ENCODE measurements at places on chromosomes 11 and 22.

DNA sequence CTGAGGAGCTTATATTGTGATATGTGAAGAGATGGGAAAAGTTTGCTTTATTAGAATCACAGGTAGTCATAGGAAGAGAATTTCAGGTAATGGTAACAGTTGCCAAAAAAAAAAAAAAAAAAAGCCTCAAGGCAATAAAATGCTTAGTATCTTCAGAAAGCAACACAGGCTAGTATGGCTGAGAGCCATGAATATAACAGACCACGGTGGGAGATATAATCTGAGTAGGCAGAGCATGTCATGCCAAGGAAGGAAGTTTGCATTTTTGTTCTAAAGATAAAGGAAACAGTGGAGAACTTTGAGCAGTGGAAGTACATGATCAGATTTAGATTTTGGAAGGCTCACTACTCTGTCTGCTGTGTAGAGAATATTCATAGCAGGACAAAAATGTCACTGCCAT is 211.4 kb downstream of the ETS1 start:
- no peak for DNase-seq

GRCh38 chr22:47322854-47323253 is 560.4 kb downstream of the TBC1D22A start:
- no peak for DNase-seq

- DNase-seq: no peak
Observed at GRCh38 chr11:27184458-27185312, 144.1 kb downstream of the BBOX1 start.

GRCh38 chr11:121671283-121672168 is 218.8 kb upstream of the SORL1-AS1 start:
- DNase-seq: no peak

DNA sequence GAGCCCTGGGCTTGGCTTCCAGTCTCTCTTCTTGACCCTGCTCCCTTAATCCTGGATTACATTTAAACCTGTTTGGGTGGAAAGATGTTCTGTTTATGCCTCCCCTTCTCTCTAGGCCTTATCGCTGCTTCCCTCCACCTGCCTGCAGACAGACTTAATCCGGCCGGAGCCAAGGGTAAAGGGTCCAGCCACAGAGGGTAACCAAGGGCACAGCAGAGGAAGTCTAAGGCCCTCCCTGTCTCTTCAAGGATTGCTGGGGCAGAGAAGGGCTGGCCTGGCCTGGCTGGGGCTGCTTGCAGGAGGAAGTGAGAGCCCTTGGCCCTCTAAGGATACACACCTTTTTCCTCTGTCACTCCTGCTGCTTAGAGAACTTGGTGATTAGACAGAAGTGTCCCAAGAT is 2.1 kb downstream of the GAL3ST3 start:
- DNase-seq: no peak

DNA sequence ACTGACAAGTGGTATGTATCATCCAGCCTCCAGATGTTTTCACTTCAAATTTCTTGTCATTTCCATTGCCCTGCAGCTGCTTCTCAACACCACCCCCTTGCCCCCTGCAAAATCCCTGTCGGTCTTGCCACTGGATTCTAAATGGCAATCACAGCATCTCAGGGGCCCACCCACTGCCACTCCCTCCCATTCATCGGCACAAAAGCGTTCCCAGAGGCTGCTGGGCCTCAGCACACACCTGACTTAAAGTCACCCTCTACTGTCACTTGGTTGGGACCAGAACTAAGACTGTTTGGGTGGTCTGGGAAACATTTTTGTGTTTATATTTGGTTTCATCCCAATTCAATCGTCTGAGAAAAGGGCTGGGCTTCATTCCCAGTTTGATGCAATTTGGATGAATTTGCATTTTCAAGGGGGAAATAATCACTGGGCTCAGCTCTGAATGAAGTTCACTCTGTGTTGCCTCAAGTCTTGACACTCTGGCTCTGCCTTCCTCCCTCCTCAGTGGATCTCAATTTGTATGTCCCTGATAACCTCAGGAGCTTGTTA is 27.1 kb downstream of the SYT13 start:
- no peak for DNase-seq

GRCh38 chr22:20130731-20131596 is 640 bp upstream of the ZDHHC8 start:
- DNase-seq: peak; percentile 74

DNA sequence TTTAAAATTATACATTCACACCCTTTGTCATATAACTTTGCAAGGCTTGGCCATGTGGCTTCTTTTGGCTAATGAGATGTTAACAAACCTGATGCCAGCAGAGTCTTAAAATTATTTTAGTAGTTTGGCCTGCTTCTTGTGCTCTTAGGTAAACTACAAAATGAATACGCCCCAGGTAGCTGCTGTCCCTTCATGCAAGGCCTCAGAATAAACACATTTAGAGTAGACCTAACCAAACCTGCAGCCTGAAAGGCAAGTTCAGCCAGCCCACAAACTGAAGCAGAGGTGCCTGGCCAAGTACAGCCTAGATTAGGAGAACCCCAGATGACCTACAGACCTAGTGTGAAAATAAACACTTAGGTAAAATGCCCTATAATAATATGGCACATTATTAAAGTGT is 50.2 kb downstream of the PHF21A start:
- no peak for DNase-seq

DNA sequence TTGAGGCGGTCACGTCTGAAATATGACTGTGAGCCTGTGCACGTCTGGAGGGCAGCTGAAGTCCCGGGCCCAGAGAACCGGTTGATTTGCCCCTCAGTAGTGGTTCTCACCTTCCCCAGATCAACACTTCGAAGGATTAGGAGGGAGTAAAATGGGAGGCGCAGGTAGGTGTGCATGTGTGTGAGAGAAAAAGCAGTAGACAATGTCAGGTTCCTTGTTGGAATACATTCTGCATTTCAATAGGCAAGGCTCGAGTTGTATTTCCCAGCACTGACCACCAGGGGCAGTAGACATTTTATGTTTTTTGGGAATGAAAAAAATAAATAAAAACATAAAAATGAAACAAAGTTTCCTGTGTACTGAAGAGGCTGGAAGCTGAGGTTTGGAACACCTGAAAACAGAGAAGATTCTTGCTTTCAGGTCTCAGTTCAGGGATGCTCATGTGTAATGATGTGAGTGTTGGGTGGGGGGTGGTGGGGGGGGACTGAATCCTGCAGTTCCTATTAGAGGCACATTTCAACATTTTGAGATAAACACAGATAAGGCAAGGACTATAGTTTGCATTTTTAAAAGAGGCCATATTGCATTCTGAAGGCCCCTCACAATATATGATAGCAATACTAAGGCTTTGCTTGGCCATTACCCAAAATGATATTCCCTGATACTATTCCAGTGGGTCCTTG is 333.9 kb downstream of the CADM1 start:
- DNase-seq: peak; percentile 38

- no peak for DNase-seq
Observed at GRCh38 chr11:69859275-69859934, 40.2 kb upstream of the FGF3 start.

- DNase-seq: no peak
Observed at GRCh38 chr11:4619514-4619913, 11.5 kb upstream of the TRIM68 start.

DNA sequence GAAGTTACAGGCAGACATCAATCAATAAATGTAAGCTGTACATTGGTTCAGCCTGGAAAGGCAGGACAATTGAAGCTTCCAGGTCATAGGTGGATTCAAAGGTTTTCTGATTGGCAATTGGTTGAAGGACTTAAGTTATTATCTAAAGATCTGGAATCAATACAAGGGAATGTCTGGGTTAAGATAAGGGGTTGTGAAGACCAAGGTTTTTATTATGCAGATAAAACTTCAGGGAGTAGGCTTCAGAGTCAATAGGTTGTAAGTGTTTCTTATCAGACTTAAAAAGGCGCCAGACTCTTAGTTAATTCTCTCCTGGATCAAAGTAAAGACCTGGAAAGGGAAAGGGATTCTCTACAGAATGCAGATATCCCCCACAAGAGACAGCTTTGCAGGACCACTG is 935.4 kb downstream of the TBC1D22A start:
- no peak for DNase-seq

DNA sequence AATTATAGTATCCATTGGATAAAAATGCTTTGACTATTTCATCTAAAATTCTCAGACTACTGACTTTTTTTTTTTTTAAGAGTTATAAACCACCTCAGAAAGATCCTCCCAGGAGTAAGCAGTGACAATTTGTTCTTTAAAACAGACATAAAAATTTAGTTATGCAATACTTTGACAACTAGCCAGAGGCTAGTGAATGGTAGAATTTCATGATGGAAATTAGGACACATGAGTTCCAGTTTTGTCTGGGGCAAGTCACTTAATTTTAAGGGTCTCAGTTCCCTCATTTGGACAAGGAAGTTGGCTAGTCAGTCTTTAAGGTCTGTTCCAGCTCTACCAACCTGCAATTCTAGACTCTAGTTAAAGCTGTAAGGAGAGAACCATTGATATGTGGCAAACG is 2.9 kb downstream of the IL18 start:
- no peak for DNase-seq

GRCh38 chr11:47550288-47551047 is 2.5 kb downstream of the CELF1 start:
- no peak for DNase-seq

DNA sequence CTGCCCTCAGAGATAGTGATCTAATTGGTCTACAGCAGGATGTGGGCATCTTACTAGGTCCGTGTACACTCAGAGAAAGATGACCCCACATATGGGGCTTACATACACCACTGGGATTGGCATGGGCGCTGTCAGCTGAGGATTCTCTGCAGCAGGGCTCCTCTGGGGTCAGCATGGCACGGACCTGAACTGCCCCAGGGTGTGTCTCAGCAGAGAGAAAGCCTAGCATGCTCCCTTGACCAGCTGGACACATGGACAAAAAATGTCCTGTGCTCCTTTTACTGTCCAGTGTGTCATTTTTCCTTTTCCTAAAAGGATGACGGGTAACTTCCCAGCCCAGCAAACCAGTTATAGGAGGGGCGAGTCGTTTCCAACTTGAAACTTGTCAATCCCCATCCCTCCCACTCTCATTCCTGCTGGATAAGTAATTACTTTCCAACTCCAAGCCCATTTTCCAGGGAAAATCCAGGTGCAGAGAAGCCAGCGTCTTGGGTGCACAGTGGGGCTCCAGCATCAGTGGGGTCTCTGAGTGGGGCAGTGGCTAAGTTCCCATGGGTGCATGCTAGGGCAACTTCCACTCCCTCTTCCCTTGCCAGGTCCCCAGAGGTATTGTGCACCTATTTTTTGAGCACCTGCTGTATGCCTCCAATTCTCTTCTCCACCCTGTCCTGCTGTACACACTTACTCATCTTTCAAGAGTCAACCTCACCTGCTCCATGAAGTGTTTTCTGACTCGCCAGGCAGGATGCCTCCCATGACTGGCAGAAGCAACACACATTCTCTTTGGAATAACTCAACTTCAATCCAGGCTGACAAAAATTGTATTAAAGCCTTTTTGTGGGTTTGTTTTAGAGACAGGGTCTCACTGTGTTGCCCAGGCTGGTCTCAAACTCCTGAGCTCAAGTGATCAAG is 5.0 kb downstream of the VSTM5 start:
- no peak for DNase-seq

GRCh38 chr11:128467610-128468041 is 119.7 kb downstream of the ETS1 start:
- no peak for DNase-seq

- DNase-seq: no peak
Observed at GRCh38 chr22:23182309-23183060, 2.2 kb downstream of the BCR start.

DNA sequence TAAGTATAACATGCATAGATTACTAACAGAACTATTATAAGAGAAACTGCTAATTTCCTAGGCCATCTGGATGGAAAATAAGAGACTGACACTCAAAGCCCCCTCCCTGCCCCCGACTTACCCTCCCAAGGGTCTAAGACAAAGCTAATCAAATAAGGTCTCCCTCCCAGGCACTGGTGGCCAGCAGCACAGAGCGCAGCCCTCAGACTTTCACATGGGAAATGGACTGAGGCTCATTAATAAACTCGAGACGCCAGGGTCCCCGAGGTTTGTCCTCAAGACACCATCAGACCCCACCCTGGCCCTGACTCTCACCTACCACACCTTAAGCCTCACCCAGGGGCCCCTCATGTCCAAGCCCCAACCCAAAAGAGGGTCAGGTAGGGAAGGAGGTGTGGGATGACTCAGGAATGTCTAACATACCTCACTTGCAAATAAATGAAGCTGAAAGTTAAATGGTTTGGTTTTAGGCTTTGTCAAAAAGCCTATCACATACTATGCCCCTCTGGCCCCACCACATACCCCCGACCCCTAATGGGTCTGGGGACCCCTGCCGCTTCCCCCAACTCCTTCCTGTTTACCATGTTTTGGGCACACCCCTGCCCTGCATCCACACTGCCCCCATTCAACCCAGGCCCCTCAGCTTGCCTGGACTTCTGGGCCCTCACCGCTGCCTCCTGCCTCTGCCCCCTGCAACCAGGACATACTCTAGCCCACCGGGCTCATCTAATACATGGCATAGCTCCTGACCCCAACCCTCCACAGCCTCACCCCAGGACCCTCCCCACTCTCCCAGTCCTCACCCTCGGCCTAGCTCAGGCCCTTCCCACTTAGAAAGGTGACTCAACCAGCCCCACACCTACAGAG is 11.4 kb downstream of the ARAP1 start:
- no peak for DNase-seq
